AG04450 (cell line): ENCODE measurements at places on chromosomes 5 and 9. TPM values are rescaled to one million over a fixed set of nuclear protein-coding genes. Genes with fewer than 3 reads are reported as not detected.

Gene WNK2
- polyA plus RNA-seq = not detected in 2 replicates

Gene PCAT7
- polyA plus RNA-seq = not detected in 2 replicates

Gene MYO10
- polyA plus RNA-seq = 37.0 and 56.1 TPM in 2 replicates

Gene PRSS3
- polyA plus RNA-seq = 0.64 and 0.81 TPM in 2 replicates

Gene PCDHA3
- 0.20 and 0.27 TPM in 2 replicates for polyA plus RNA-seq

Gene PANK3
- 17.3 and 20.2 TPM in 2 replicates for polyA plus RNA-seq

Gene FREM1
- not detected in 2 replicates for polyA plus RNA-seq

Gene PAM
- 272 and 307 TPM in 2 replicates for polyA plus RNA-seq

Gene CARD6
- 3.2 and 4.2 TPM in 2 replicates for polyA plus RNA-seq

Gene SNX24
- 11.8 and 14.8 TPM in 2 replicates for polyA plus RNA-seq

Gene MYMK
- polyA plus RNA-seq = not detected in 2 replicates

Gene CDH18
- 0.19 and 0.27 TPM in 2 replicates for polyA plus RNA-seq

Gene SLC6A3
- not detected in 2 replicates for polyA plus RNA-seq

Gene ATG10
- polyA plus RNA-seq = 2.9 and 4.1 TPM in 2 replicates

Gene CD180
- polyA plus RNA-seq = not detected in 2 replicates

Gene NTNG2
- polyA plus RNA-seq = 0.93 and 1.3 TPM in 2 replicates

Gene EPB41L4B
- 1.0 and 1.5 TPM in 2 replicates for polyA plus RNA-seq

Gene SMIM33
- polyA plus RNA-seq = not detected in 2 replicates

Gene FGD3
- polyA plus RNA-seq = not detected in 2 replicates

Gene PTPN3
- 1.4 and 1.7 TPM in 2 replicates for polyA plus RNA-seq

Gene OMD
- not detected in 2 replicates for polyA plus RNA-seq

Gene MARCOL
- not detected in 2 replicates for polyA plus RNA-seq

Gene IL9
- not detected in 2 replicates for polyA plus RNA-seq

Gene RHOBTB3
- polyA plus RNA-seq = 303 and 360 TPM in 2 replicates

Gene NUDT12
- polyA plus RNA-seq = 8.1 and 12.3 TPM in 2 replicates

Gene PPP3R2
- not detected in 2 replicates for polyA plus RNA-seq

Gene PTGES
- 17.0 and 21.4 TPM in 2 replicates for polyA plus RNA-seq

Gene EMB
- polyA plus RNA-seq = 0.83 and 0.89 TPM in 2 replicates

Gene PCDHB10
- polyA plus RNA-seq = 0.45 and 0.74 TPM in 2 replicates

Gene PCDHGC3
- 47.4 and 61.1 TPM in 2 replicates for polyA plus RNA-seq

Gene PROB1
- polyA plus RNA-seq = 0.19 and 0.25 TPM in 2 replicates

Gene PCDHB1
- polyA plus RNA-seq = not detected in 2 replicates

Gene GABRA1
- not detected in 2 replicates for polyA plus RNA-seq

Gene PCDHA1
- 0.06 and 0.09 TPM in 2 replicates for polyA plus RNA-seq

Gene ANKRD34B
- polyA plus RNA-seq = not detected in 2 replicates

Gene OBP2B
- not detected in 2 replicates for polyA plus RNA-seq

Gene ISL1
- not detected in 2 replicates for polyA plus RNA-seq

Gene PCDHGA11
- 7.5 and 7.7 TPM in 2 replicates for polyA plus RNA-seq

Gene CD74
- polyA plus RNA-seq = 2.9 and 4.9 TPM in 2 replicates

Gene GOLGA1
- polyA plus RNA-seq = 12.0 and 13.1 TPM in 2 replicates

Gene ACSL6
- polyA plus RNA-seq = not detected in 2 replicates

Gene TAS2R1
- 0.09 and 0.14 TPM in 2 replicates for polyA plus RNA-seq

Gene ACOT12
- polyA plus RNA-seq = 0.56 and 0.58 TPM in 2 replicates

Gene CA9
- polyA plus RNA-seq = 1.2 and 1.3 TPM in 2 replicates

Gene PCDHA6
- 0.02 and 0.09 TPM in 2 replicates for polyA plus RNA-seq

Gene PTGDS
- 7.8 and 9.6 TPM in 2 replicates for polyA plus RNA-seq

Gene SH2D3C
- not detected in 2 replicates for polyA plus RNA-seq

Gene ZFP62
- polyA plus RNA-seq = 13.7 and 18.0 TPM in 2 replicates

Gene PCDHA4
- not detected in 2 replicates for polyA plus RNA-seq

Gene CDHR2
- not detected in 2 replicates for polyA plus RNA-seq

Gene KIF4B
- 0.02 TPM in 1 of 2 replicates, not detected in the other for polyA plus RNA-seq

Gene LMNB1
- 11.9 and 17.2 TPM in 2 replicates for polyA plus RNA-seq
